ENCODE measurements at places on chromosomes 2 and 18.

DNA sequence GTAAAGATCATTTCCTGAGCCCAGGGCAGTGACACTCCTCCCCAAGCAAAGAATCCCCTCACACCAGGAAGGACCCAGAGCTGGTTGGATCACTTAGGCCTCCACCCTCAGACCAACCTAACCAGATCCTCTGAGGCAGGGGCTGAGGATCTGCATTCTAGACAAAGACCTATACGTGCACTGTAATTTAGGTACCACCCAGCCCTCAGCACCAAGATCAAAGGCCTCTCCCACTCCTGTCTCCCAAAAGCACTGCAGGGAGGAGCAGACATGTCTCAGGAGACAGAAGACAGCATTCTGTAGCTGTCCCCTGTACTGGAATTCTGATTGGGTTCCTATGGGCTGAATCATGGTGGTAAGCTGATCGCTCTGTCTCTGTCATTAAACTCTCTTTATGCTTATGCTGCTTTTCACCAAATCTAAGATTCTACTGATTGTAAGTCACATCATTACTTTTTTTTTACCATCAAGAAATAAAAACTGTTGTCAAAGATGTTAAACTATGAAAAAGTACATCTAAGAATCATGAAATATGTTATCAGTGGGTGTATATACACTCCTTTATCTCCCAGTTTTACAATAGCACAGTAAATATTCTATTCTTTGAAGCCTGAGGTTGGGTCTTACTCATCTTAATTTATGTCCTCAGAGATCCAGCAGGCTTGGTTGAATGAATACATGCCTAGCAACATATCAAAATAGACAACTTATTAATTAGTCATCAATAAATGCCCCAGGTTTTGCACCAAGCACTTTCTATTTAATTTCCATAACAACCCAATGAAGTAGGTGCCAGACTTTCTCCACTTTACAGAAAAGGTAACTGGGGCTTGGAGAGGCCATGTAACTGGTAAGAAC is 28.3 kb downstream of the MCFD2 start:
- no peak for DNase-seq

DNA sequence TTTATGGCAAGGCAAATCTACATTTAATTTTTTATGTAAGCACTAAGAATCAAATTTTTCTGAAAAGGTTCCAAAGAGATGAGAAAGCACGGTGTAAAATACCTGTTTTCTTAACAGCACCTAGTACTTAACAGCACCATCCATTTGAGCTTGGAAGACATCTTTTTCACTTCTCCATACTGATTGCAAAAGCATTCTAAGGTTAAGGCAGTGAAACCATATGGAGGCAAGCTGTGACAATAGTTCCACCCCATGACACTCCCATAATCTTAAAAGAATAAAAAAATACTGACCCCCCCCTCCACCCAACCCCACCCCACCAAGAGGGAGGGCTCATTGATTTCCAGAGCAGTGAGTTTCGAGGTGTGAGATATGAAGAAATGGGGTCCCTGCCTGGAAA is 60.6 kb downstream of the ZCCHC2 start:
- DNase-seq = no peak

DNA sequence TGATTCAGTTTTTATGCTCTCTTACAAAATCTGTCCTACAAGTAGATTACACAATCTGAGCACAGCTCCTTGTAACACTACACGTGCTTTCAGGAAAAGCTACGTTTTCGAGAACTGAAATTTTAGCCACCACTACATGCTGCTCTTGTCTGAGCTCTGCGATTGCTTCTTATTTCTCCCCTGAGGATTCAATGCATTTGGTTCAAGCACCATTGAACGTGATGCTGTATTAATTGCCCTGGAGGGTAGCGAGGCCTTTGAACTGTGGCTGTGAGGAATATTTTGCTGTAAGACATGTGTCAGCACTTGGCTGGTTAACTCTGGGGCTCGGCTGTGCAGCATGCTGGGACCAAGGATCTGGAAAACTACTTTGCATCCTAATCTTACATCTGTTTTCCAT is 405.8 kb downstream of the EPHA4 start:
- no peak for DNase-seq

DNA sequence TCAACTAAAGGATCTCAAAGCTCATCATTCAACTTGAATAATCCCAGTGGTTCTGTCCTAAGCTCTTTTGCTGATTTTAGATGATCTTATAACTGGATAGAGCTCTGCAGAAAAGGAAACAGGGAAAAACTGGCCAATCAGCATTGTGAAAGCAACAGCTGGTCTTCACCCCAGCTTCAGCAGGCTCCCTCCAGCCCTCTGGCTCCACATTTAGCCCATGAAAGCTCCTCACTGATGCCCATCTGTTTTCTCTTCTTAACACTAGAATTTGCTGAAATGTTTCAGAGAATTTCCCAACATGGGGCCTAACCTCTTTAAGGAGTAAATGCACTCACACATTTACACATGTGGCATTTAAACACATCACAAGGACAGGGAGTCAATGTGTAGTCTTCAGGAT is 223.3 kb downstream of the CNTNAP5 start:
- no peak for DNase-seq

- DNase-seq = no peak
These were observed 27.3 kb upstream of the MAL start for GRCh38 chr2:94997981-94998930.

DNA sequence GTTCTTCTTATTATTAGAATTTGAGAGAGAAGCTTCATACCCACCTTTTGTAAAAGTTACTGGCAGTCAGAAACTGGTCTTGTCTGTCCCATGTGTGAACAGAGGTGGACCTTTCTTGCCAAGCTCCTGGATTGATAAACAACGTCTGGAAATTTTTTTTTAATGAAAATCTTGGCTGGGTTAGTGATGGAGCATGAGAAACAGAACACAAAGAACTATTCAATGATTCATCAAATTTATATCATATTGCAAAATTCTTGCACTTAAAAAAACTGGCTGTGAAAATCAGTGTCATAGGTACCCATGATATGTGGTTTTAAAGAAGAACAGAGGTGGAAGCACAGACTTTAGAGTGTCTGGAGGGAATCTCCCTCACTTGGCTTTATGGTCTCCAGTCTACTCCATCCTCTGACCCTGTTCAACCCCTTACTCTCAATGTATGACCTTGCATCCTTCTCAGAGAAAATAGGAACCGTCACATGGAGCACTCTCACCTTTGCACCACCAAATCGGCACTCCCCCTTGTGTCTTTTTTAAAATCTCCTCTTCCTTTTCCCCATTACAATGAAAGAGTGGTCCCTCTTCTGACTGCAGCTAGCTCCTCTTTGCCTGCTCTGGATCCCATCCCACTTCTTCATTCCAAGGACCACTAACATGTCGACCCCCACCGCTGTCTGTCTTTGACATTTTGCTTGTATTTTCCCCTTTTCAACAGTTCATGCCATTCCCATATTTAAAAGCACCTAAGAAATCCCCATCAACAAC is 58.2 kb downstream of the COPS8 start:
- DNase-seq = no peak

- no peak for DNase-seq
These were observed 75.0 kb downstream of the MYCN start for GRCh38 chr2:16015210-16015902.

- DNase-seq = no peak
These were observed 29.2 kb downstream of the DYTN start for GRCh38 chr2:206688990-206689389.

GRCh38 chr2:30363406-30363805 is 83.6 kb upstream of the LCLAT1 start:
- DNase-seq = no peak

DNA sequence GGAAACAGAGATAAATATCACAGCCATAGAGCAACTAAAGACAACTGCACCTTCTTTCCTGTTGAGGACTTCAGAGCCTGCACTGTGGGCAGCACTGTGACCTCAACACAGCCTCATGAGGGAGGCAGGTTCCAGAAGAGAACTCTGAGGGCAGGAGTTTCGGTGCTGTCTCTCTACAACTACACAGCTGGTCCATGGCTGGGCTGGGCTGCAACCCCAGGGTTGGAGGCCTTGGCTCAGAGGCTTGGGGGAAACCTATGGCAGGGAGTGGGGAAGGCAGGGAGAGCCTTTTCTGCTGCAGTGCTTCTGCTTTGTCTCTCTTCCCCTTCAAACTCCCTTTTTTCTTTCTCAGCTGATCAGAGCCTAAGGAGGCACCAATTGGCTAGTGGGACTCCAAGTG is 66.5 kb downstream of the MRO start:
- no peak for DNase-seq

- DNase-seq = no peak
These were observed 34.8 kb downstream of the SNTG2 start for GRCh38 chr2:985317-985898.

DNA sequence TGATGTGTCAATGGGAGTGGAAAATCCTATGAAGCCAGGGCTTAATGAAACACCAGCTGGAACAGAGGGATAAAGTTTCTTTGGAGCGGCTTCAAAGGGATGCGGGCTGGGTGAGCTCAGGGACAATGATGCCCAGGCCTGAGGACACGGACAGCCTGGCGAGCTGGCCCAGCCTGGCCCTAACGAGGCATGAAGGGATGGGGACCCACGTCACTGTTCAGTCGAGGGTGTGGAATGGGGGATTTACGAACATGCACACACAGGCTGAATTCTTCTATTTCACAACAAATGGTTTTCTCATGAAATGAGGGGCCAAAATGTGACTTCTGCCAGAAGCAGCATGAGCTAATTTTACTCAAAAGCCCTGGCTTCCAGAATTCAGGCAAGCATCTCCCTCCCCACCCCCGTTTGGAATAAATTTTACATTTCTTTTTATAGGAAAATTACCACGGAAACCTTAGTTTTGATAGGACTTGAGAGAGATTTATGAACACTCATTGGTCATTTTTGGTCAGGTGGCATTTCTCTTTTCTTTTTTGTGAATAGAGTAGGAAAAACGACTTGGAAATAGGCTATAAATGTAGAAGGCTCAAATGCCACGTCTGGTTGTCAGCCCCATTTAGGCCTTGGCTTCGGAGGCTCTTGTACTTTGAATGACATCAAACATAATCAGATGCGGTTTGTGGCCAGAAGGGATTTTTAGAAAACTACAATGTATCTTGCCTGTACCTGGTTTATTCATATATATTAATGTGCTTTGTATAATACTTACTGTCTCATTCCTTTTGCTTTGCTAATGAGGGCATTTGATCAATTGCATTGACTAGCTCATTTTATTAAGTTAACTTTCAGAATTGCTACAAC is 893.8 kb upstream of the CELF4 start:
- DNase-seq = no peak

- no peak for DNase-seq
These were observed 396.0 kb downstream of the MEIS1 start for GRCh38 chr2:66830881-66831280.

Measured in GM12864 (cell line).